Testis (tissue), 5 donors: ENCODE measurements at places on chromosomes 12 and 14. TPM values are rescaled to one million over a fixed set of nuclear protein-coding genes. Genes with fewer than 3 reads are reported as not detected.

DNA sequence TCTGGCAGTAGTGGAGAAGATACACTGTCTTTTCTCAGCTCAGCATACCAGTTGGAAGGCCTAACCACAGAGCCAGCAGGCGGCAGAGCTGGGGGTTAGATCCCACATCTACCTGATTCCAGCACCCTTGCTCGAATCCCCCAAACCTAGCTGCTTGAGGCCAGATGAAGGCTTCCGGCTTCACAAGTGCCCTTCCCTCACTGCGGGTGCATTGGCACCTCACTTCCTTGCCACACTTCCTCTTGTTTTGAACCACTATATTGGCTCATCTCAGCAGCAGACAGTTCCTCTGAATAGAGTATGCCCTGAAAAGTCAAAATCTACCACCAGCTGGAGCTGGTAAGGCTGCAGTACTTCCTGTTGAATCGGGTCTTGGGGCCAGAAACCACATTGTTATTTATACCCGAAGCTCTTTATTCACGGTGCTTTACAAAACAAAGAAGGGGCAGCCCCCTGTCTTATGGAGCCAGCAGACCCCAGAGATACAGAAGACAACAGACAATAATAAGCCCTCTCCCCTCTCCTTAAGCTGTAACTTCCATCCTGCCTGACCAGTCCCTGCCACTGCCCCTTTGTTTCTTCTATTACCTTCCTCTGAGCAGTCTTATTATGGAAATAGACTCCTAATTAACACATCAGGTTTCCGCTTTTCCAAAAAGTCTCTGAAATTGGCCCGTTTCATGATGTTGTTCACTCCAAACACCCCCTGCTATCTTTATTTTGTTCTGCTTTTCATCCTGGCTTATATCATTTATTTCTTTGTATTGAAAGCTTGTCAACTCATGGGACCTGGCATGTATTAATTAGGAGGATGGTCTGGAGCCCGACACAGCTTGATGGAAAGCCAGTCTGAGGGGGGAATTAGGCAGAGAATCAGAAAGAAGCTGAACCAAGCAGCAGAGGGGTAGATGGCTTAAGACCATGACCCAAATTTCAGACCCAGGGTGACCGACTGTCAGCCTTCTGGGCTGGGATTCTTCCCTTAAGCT is 233.5 kb downstream of the EFCAB11 start:
- no peak overlapping the region for H3K4me3 ChIP-seq
- no peak overlapping the region for H3K27ac ChIP-seq
- H3K27me3 ChIP-seq: no peaks in the 10 kb centered on the region
- no peak for DNase-seq
- H3K4me1 ChIP-seq: no peaks in the 10 kb centered on the region

DNA sequence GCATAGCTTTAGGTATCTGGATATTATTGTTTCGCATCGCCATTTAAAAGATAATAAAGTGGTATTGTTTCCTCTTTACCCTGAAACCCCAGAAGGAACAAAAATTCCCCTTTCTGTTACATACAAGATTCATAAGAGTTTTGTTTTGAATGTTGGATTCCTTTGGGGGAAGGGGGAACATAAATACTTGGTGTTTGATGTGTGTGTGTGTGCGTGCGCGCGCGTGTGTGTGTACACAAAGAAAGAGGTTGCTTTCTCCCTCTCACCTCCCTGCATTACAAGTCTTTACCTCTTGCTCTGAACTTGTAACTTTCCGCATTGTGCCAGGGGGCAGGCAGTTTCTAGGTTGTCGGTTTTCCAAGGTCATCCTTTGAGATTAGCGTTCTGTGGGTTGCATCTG is 76.4 kb downstream of the GPATCH2L start:
- no peak overlapping the region for H3K4me3 ChIP-seq
- no peak for DNase-seq
- H3K36me3 ChIP-seq: no peaks in the 10 kb centered on the region
- no peaks in the 10 kb centered on the region for H3K4me1 ChIP-seq
- H3K27ac ChIP-seq: no peak overlapping the region

DNA sequence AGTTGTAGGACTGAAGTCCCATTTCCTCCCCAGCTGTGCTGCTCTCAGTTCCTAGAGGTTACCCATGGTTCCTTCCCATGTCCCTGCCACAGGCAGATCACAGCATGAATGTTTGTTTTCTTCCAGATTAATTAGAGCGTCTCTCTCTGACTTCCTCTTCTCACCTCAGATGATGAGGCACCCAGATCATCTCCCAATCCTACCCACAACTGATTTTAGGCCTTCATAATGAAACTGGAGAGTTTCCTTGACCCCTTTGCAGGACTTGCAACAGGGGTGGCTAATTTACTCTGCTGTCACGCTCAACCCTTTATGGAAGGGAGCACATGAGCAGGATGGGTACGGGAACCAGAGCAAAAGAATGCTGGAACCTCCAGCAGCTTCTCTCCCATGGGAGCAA is 32.1 kb upstream of the TXNRD1 start:
- DNase-seq: no peak
- no peaks in the 10 kb centered on the region for H3K27me3 ChIP-seq
- no peaks in the 10 kb centered on the region for H3K36me3 ChIP-seq
- H3K4me3 ChIP-seq: no peak overlapping the region
- peaks cover under 1% of the 10 kb centered on the region for H3K4me1 ChIP-seq
- no peak overlapping the region for H3K27ac ChIP-seq

ERP27 gene
- 0.39 TPM for total RNA-seq

KRT73 gene
- total RNA-seq: not detected

PROX2 gene
- 0.06 TPM for total RNA-seq

DNA sequence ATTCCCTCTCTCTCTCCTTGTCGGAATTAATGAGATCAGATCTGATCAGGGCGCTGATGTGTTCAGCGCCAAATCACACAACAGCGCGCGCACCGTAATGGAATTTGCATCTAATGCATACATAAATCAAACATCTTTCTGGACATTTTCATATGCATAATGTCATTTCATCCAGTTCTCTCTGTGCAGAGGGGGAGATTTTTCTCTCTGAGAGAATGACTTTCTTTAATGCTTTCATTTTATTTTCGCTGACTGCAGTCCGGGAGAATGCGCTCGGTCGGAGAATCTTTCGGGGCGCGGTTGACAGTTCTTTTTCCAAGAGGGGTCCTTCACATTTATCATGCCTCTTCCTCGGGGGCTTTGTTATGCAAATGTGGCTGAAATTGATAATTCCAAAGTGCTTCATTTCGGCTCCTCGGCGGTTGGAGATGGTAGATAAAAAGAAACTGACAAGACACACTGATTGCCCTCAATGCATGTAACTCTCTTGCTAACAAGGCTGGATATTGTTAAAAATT is 615.9 kb downstream of the VRK1 start:
- H3K4me1 ChIP-seq: no peaks in the 10 kb centered on the region
- no peak overlapping the region for H3K27ac ChIP-seq
- H3K4me3 ChIP-seq: no peak overlapping the region
- no peaks in the 10 kb centered on the region for H3K27me3 ChIP-seq
- H3K36me3 ChIP-seq: no peaks in the 10 kb centered on the region

GRCh38 chr12:112443916-112444315 is 25.2 kb downstream of the PTPN11 start:
- no peaks in the 10 kb centered on the region for H3K4me1 ChIP-seq
- DNase-seq: no peak

NRXN3 gene
- total RNA-seq: 8.0 TPM

DNA sequence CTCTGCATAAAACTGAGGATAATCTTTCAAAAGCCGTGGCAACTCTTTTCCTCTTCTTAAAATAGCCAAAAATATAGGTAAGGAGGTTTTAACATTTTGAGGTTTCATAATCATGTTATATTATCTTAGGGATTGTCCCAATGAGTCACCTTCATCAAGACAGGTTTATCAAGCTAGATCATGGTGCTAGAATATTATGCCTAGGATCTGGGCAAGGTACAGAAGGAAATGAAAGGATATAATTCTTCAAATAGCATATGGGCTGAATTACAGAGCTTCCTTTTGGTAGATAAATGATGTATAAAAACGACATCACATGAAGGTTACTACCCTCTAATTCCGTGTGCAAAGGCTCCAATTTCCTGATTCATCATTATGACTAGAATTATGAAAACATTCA is 28.6 kb upstream of the TBC1D15 start:
- no peaks in the 10 kb centered on the region for H3K27me3 ChIP-seq
- H3K4me3 ChIP-seq: no peak overlapping the region
- no peaks in the 10 kb centered on the region for H3K36me3 ChIP-seq
- H3K27ac ChIP-seq: no peak overlapping the region

FAM186B gene
- total RNA-seq: 54.9 TPM

ANKRD33 gene
- 0.68 TPM for total RNA-seq
